Activated naive CD4-positive, alpha-beta T cell treated with anti-CD3 and anti-CD28 coated beads, Interleukin-2, amount 50 U/mL, for 72 hours (primary cell): ENCODE measurements at places on chromosomes 16 and 17.

DNA sequence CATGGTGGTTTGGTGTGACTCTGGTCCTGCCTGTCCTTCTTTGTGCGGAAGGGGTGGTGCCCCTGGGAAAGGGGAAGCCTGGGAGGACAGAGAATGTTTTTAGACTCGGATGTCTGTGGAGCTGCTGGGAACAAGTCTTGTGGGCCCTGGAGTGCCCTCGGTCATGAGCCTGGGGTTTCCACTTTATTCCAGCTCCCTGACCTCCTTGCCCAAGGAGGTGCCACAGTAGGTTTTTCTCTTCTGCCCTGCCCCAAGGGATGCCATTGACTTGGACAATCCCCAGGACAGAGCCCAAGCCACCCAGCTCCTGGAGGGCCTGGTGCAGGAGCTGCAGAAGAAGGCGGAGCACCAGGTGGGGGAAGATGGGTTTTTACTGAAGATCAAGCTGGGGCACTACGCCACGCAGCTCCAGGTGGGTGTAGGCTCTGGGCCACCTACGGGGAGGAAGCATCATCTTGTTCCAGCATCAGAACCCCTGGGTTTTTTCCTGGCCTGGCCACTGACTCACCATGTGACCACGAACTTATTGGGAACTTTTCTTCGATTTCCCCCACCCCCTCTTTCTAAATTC, 1.4 kb downstream of the STAT5A start:
- DNase-seq = peak; percentile 76

DNA sequence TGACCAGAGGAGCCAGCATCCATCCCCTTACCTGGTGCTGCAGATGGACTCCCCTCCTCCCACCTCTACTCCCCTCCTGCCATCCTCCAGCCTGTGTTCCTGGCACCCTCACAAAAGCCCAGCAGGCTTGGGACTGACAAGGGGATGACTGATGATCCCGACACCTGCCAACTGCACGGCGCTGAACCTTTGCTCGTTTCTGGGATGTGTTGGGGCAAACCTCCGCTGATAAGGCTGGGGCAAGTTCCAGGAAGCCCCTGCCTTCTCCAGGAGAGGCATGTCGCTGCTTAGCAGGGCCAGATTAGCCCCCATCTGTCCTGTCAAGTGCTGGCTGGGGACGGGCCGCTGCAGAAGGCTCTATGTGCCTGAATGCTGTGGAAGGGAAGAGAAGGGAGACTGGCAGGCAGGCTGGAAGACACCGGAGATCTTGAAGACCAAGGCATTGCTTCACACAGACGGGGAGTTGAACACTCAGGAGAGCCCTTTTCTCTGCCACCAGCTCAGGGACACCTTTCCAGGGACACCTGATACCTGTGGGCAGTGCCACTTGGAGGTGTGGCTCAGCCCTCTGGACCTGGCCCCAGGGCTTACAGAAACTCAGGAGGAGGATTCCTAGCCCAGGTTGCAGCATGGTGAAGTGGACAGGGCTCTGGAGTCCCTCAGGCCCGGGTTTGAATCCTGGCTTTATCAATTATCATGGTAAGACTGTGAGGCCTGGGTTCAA, 973 bp upstream of the KRT15 start:
- no peak for DNase-seq

DNA sequence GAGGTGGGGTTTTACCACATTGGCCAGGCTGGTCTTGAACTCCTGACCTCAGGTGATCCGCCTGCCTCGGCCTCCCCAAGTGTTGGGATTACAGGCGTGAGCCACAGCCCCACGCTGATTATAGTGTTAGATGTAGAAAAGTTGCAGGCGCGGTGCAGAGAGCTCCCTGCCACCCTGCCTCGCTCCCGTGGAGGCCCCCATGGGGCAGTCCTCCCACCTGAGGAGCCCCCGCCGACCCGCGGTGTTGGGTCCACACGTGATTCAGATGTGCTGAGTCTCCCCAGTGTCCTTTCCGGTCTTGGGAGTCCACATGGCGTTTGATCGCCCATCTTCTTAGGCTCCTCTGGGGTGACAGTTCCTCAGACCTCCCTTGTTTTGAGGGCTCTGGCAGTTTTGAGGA, 5.2 kb upstream of the RPL13 start:
- no peak for DNase-seq

DNA sequence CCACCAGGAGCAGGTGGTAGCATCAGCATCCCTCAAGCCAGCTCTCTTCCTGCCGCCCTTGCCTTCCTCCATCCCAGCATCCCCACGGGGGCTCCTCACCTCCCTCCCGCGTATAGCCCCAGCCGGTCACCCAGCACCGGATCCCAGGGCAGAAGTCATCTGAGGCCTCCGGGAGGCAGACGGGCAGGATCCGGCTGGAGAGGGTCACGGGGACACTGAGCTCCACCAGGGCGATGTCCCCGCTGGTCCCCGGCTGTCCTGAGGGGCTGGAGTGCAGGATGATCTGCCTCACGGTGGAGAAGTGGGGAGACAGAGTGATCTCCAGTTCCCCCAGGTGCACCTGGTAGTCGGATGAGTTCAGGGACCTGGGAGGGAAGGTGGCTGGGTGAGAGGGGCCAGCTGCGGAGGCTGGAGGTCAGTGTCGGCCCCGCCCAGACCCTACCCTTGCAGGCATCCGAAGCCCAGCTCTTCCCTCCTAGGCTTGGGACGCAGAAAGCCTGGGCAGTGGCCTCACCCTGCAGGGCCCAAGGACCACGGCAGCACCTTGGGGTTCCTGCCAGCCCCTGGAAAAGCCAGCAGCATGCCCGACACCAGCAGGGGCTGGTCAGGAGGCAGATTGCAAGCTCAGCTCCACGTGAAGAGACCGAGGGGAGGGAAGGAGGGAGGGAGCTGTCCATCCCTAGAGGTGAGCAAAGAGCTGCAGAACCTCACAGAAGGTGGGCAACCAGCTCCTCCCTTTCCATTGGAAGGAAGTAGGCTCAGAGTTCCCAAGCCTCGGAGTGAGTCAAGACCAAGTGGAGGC, 2.3 kb downstream of the TPSG1 start:
- DNase-seq = no peak

DNA sequence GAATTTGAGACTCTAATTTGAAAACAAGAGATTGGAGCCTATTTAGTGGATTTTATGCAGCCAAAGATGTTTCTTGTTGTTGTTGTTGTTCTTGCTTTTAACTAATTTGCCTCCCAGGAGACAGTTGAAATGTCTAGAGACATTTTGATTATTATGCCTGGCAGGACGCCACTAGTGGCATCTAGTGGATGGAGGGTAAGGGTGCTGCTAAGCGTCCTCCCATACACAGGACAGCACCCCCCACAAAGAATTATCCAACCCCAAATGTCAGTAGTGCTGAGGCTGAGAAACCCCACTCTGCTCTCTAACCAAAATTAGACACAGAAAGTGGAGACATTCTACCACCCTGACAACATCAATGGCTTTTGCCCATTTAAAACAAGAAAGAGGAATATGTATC, 15.4 kb upstream of the HSBP1 start:
- DNase-seq = no peak

DNA sequence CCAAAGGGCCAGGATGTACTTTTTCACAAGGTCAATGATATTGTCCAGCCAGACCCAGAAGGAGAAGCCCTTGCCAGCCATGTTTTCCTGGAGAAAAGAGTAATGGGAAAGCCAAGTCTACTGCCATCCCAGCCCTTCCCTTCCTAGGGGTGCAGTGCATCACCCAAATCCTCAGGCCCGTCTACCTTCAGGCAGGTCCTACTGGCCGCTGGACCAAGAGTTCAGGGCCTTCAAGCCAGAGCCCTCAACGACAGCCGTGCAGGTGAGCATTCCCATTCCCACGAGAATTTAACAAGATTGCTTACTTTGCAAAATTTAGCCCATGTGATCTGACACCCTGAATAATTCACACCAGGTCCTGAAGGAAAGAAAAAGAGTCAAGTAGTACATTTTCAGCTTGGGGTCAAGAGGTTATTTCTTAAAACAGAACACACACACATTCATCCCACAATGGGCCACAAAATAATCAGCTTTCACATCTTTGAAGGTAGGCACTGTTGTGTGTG, 35.0 kb downstream of the STAT5A start:
- DNase-seq = no peak

DNA sequence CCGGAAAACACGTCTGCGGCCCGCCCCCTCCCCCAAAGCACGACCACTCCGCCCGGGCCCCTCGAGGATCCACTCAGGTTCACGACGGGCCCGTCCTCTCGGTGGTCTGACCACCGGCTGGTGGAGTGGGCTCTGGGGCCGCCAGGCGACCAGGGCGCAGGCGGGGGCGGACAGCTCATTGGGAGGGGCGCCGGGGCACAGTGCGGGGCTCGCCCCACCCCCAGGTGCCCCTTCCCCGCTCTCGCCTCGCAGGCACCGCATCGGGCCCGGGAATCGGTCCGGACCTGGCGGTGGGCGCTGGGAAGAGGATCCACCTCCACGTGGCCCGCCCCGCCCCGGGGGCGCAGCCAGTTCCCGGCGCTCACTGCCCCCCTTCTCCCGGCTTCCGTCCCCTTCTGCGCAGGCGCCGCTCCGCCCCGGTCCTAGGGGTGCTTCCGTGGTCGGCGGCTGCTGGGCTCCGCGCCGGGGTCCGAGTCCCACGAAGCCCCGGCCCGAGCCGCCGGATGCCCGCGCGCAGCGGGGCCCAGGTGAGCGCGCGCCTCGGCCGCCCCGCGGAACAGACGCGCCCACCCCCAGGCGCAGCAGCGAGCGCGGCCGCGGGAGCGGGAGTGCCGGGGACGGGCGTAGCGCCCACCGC, at the start of gene MPG:
Gene MPG, plus strand, starts transcription at position 419 of the 637 bp plus-strand sequence. Its CDS starts 85 bp downstream, at position 504.
- peak; percentile 85 for DNase-seq

DNA sequence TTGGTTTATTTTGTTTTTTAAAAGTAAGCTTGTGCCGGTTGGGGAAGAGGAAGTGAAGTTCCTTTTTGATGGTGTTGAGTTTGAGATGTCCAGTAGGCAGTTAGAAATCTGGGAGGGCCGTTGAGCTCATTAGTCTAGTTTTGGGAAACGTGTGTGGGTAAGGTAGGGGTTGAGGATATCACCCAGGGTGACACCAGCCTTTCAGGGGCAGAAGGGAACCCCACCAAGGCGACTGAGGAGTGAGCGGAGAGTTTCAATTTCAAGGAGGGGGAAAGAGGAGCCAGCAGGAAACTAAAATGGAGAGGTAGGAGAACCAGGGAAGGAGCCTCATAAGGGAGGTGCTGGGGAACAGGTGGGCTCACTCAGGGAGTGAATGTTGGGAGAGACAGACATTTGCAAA, 22.7 kb downstream of the HAPSTR1 start:
- no peak for DNase-seq

DNA sequence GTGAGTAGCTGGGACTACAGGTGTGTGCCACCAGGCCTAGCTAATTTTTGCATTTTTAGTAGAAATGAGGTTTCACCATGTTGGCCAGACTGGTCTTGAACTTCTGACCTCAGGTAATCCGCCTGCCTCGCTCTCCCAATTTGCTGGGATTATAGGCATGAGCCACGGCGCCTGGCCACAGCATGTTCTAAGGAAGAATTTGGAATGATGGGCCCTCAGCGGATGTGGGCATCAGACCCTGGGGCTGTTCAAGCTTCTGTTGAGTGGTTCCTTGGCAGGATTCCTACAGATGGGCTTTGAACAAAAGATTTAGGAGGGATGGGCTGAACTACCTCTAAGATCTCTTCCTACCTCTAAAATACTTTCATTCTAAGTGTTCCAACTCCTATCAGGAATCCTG, 4.1 kb downstream of the PRPSAP2 start:
- DNase-seq = no peak

DNA sequence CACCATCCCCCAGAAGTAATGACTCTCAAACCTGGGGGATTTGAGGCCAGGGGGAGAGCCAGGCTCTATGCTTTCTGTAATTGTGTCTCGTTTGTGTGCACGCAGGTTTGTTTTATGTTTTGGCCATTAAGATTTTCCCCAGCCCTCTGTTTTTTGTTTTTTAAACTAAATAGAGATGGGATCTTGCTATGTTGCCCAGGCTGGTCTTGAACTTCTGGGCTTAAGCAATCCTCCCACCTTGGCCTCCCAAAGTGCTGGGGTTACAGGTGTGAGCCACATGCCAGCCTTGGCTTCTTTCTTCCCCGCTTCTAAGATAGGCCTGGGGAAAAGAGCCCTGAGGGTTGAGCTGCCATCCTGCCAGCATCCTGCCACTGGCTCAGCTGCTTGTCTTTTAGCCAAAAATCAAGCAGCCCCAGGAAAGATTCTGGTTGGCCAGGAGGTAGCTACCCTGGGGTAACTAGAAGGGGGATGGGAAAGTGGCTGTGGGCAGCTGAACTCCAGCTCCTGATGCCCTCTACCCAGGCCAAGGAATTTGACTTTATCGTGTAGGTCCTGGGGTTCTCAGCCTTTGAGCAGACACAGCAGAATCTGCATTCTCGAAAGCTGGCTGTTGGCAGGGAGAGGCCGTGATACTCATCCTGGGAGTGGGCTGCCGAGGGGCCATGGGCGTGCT, 18.4 kb downstream of the KDM8 start:
- DNase-seq = no peak

DNA sequence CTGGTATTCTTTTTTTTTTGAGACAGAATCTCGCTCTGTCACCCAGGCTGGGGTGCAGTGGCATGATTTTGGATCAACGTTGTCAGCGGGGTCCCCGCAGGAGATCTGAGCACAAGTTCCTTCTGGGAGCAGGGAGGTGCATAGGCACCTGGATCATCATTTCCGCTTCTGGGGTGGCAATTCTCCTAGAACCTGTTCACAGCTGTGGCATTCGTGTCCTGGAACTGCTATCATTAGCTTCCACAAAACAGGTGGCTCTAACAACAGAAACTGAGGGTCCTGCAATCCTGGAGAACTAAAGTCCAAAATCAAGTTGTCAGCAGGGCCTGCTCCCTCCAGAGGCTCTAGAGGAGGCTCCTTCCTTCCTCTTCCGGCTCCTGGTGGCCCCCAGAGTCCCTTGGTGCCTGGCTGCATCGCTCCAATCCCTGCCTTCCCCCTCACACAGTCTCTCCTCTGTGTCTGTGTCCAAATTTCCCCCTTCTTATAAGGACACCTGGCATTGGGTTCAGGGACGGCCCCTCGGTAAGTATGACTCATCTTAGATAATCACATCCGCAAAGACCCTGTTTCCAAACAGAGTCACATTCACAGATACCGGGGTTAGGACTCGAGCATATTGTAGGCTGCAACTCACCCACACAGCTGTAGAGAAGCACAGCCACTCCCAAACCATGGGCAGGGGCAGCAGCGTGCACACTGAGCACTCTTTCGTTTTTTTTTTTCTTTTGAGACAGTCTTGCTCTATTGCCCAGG, 43.5 kb upstream of the KLHDC4 start:
- DNase-seq = no peak

GRCh38 chr16:11179574-11179973, 76.4 kb downstream of the SOCS1 start:
- no peak for DNase-seq

DNA sequence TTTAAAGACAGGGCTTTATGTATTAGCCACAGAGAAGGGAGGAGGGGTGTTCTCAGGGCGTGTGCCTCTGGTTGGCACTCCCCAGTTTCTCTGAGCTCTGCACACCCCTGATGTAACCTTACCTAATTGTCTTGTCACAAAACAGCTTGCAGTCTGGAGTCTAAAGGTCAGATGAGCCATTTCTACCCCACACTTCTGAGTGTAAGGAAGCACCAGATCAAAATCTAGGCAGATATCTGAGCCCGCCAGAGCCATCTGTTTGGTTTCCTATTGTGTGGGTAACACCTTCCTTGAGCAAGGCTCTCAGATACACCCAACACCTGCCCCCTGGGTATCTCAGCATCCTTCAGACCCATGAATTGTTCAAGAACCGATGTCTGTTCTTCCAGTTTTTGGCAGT, 15.5 kb downstream of the CDH1 start:
- peak; percentile 63 for DNase-seq

- DNase-seq = no peak
Measured at GRCh38 chr17:20999841-21000532, 42.8 kb downstream of the USP22 start.

GRCh38 chr17:82333279-82334171, at the start of gene SECTM1:
SECTM1 (minus strand) TSS chr17:82333766; CDS start chr17:82327240, 6,526 bp downstream.
- no peak for DNase-seq

- peak; percentile 72 for DNase-seq
Measured at GRCh38 chr16:4624827-4625559, 367 bp downstream of the MGRN1 start.
